ENCODE measurements at places on chromosomes 11 and 22. TPM values are rescaled to one million over a fixed set of nuclear protein-coding genes. Genes with fewer than 3 reads are reported as not detected.
A peak's percentile ranks its signal among the peaks of the same experiment; 100 is the strongest.

GRCh38 chr22:37672920-37673455 lies 2.4 kb upstream of the LGALS1 start:
- DNase-seq: no peak

- no peak for DNase-seq
Measured at GRCh38 chr11:133507185-133507584, 25.1 kb downstream of the OPCML start.

- DNase-seq: no peak
Measured at GRCh38 chr22:39278040-39278439, 33.3 kb upstream of the PDGFB start.

GRCh38 chr22:44200855-44201550 lies 20.3 kb downstream of the PARVG start:
- no peak for DNase-seq

GRCh38 chr22:50673231-50674129 lies 857 bp downstream of the SHANK3 start:
- DNase-seq: peak; percentile 31

- DNase-seq: peak; percentile 56
Measured at GRCh38 chr22:32700191-32700882, 101.2 kb upstream of the TIMP3 start.

DNA sequence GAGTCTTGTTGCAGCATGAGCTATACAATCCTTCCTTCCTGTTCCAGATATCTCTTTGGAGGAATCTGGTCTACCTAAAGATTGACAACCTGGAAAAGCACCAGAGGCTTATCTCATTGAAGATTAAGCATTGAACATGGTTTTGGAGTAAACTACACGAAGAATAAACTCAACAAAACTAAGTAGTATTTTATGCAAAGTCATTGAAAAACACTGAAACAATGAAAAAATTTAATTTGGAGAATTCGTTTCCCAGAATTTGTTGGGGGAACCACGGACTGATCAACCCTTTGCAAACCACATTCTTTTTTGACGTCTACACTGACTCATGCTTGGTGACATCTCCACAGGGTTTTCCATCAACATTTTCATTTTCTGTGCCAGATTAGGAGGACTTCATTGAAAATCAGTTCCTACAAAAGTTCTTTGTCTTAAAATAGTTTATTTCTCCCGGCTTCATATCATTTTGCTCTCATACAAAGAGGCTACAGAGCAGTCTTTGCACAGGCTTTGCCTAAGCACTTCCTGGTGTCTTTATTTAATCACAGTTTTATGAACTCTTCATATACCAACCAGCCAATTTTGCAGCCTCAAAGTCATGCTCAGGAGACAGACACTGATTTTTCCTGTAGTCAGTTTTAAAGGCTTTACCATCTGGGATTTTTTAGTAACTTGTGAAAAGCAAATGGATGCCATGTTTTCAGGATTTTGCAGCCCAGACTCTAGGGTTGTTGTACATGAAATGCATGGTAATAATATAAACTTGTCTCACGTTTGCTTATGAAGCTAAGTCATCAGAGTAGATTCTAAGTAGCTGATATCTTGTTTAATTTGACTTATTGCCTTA lies 186.3 kb downstream of the C11orf91 start:
- no peak for DNase-seq

- DNase-seq: peak; percentile 69
Measured at GRCh38 chr11:7571640-7572000, 57.8 kb downstream of the PPFIBP2 start.

GRCh38 chr11:48013269-48013901 lies 33.0 kb downstream of the PTPRJ start:
- DNase-seq: no peak

DNA sequence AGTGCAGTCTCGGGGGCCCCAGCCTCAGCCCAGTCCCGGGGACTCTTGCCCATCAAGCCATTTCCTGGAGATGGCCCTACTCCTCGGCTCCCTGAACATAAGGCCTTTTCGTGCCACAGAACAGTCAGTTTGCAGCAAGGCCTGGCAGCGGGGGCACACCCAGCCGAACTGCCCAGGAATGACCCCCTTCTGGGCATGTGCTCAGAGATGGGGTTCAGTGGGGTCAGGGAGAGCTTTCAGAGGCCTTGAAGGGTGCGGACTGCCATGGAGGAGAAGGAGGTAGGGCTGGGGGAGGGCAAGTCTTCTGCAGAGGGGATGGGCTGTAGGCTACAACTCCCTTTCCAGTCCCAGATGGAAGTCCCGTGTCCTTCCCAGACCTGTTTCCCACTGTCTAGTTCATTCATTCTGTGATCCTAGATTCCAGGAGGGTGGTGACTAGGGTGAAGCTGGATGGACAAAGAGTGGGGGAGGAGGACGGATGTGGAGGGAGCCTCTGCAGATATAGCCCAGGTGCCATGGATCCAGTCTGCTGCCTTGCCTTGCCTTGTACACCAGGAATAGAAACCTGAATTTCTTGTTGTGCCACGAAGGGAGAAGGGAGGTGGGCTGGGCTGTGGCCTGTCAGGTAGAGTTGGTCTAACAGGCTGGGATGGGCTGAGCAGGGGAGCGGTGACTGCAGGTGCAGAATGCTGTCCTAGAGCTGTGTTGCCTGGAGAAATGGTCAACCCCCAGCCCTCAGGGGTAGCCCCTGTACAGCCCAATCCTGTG lies 14.2 kb upstream of the OMP start:
- peak; percentile 52 for DNase-seq

- DNase-seq: no peak
Measured at GRCh38 chr11:65781962-65782815, 1.4 kb upstream of the AP5B1 start.

DNA sequence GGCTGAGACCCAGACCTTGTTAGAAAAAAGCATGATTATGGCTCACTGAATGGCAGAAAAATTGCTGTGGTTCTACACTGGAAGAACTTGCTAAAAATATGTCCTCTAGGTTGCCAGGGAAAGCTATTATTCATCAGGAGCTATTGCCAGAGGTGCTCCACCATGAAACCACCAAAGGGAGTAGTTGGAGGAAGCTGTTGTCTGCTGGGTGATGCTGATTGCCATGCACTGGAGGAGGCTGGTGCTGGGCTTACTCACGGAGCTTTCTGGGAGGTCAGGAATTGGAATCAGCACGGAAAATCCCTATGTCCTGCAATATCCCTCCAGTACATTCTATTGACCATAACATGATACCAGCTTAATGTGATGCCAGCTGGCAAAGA lies 199.6 kb upstream of the ZBED5 start:
- DNase-seq: no peak

DNA sequence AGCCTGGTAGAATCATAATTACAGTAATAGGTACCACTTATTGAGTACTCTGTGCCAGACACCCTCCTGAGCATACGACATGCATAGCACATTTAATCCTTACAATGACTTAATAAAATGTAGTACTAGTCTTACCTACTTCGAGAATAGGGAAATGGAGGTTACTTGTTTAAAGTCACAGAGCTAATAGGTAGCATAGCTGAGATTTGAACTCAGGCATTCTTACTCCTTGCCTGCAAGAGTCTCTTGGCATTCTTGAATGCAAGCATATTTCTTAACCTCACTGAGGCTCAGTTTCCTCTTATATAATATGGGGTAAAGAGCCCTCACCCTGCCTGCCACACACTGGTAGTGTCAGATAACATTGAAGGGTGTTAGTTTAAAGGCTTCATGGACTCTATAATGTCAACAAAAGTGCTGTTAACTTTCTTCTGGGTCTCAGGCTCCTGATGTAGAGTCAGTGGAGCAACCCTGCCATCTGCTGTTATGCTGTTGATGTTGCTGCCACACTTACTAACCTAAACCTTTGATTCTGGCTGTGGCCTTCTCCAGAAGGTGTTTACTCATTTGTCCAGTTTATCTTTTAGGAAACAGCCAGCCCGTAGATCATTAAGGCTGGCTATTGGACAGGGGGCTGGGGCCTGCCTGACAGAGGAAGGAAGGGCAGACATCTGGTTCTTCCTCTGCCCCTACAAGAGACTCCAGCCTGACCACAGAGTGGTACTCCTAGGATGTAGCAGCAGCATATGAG lies 18.9 kb downstream of the LIMK2 start:
- DNase-seq: no peak

GRCh38 chr11:85170184-85170583 lies 457.0 kb downstream of the DLG2 start:
- no peak for DNase-seq

OR8G1 gene
- polyA plus RNA-seq: not detected

KLHDC7B gene
- not detected for polyA plus RNA-seq

POLD3 gene
- polyA plus RNA-seq: 35.3 TPM

VWCE gene
- polyA plus RNA-seq: 2.2 TPM

OR8A1 gene
- polyA plus RNA-seq: 0.03 TPM

CLCF1 gene
- 13.7 TPM for polyA plus RNA-seq

OR2D2 gene
- not detected for polyA plus RNA-seq

RTN4RL2 gene
- 1.3 TPM for polyA plus RNA-seq

All from right lung (tissue), 10 donors.